WTC11 (cell line): ENCODE measurements at places on chromosomes 6 and 20. TPM values are rescaled to one million over a fixed set of nuclear protein-coding genes. Genes with fewer than 3 reads are reported as not detected.

The WFDC12 gene
- total RNA-seq: not detected in 3 replicates

DNA sequence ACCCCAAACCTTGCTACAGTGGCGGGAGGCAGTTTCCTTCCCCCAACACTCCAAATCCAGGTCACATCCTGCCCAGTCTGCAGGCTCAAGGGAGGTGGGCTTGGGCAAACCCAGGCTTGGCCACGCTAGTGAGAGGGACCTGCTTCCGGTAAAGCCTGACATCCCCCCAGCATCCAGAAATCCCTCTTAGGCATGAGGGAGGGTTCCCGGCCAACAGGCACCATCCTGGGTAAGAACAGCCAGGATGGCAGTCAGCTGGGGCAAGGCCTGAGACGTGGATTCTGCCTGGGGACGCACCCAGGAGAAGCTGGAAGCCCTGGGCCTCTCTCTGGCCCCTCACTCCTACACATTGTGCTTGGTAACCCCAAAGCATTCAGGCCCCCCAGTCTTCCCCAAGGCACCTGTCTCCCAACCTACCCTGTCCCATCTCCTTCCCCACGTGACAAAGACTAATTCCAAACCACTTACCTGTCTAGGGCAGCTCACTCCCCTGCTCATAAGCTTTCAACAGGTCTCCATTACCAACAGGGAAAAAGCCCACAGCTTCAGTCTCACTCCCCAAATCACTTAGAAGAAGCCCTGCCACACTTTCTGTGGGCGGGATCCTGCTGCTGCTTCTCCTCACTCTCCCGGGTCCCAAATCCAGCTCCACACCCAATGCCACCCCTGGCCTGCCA, 2.1 kb downstream of the C20orf144 start:
- no peak overlapping the region for H3K27ac ChIP-seq
- H3K27me3 ChIP-seq: peaks cover 16% of the 10 kb centered on the region
- H3K4me3 ChIP-seq: peak overlapping the region; percentile 69
- DNase-seq: no peak

DNA sequence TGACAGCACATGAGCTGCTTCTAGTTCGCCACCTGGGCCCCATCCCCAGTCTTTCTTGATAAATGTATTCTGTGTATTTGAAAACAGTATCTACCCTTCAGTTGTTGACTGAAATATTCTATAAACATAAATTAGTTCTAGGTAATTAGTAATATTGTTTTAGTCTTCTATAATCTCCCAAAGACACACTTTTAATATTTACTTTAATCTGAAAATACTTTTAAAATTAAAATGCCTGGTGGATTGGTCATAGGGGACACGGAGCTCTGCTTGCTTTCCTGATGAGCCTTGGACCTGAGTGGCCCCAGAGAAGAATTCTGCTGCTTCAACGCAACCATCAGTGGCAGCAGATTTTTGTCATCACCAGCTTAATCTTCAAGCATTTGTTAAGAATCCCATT, 234.5 kb downstream of the THBS2 start:
- H3K27ac ChIP-seq: no peak overlapping the region
- no peak overlapping the region for H3K4me3 ChIP-seq
- peaks cover 5% of the 10 kb centered on the region; the same call in 1 of the 2 replicates for H3K27me3 ChIP-seq
- DNase-seq: no peak

The PMEPA1 gene
- 29.8 to 40.6 TPM (median 31.0 TPM) in 3 replicates for total RNA-seq

DNA sequence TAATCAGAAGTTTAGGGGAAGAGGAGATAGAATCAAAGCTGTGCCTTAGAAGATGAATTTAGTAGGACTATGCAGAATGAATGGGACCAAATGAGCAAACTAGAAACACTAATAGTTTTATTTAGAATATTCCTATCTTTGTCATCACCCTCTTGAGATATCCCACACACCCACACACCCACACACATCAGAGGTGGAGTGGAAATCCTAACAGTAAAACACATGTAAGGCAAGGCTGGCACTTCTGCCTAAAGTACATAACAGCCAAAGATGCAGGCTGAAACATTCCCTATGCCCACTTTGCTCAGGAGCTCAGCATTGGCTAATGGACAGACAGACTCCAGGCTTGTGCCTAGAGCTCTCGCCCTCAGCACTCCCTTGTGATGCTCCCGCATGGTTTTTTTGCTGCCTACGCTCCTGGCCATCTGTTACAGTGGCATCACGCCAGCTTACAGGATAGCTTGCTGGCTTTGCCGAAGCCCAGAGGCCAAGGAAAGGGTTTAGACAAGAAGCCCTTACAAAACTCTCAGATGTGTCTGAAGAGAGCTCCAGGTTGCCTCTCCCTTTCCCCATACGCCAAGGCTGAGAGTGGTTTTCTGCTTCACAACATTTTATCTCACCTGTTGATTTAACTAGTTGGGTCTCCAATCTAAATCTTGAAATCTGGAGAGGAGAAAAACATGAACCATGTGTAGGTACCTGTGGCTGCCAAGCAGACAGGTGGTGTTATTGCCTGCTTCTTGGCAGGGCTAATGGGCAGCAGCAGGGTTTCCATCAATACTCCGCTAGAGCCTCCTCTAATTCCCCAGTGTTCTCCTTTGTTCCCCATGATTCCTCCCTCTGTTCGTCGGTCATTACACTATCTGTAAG, 282.6 kb upstream of the ID4 start:
- no peak for DNase-seq
- no peaks in the 10 kb centered on the region for H3K27me3 ChIP-seq
- no peak overlapping the region for H3K4me3 ChIP-seq
- no peaks in the 10 kb centered on the region for H3K4me1 ChIP-seq
- no peak overlapping the region for H3K27ac ChIP-seq

The PGBD1 gene
- total RNA-seq: 6.8 to 7.5 TPM (median 6.9 TPM) in 3 replicates

DNA sequence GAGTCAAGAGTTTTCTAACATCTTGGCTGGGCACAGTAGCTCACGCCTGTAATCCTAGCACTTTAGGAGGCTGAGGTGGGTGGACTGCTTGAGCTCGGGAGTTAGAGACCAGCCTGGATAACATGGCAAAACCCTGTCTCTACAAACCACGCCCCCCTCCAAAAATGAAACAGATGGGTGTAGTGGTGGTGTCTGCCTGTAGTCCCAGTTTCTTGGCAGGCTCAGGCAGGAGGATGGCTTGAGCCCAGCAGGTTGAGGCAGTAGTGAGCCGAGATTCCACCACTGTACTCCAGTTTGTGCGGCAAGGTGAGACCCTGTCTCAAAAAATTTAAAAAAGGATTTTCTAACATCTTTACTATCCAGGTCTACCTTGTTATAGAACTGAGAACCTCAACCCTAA, 22.0 kb downstream of the FAM8A1 start:
- no peak overlapping the region for H3K4me3 ChIP-seq
- DNase-seq: no peak
- no peaks in the 10 kb centered on the region for H3K27me3 ChIP-seq
- H3K27ac ChIP-seq: no peak overlapping the region

The SCUBE3 gene
- total RNA-seq: 1.6 to 2.1 TPM (median 1.8 TPM) in 3 replicates

The PTPRK gene
- total RNA-seq: 39.9 to 44.8 TPM (median 41.3 TPM) in 3 replicates

The STMND1 gene
- not detected in 3 replicates for total RNA-seq

- peak overlapping the region; percentile 75 for H3K4me3 ChIP-seq
- no peaks in the 10 kb centered on the region; the same call in 1 of the 2 replicates for H3K27me3 ChIP-seq
- H3K36me3 ChIP-seq: no peaks in the 10 kb centered on the region
- peaks cover 58% of the 10 kb centered on the region for H3K4me1 ChIP-seq
- peak overlapping the region; percentile 36 for H3K27ac ChIP-seq
These were observed 577 bp downstream of the SASH1 start for GRCh38 chr6:148343047-148343782.

The RGS17 gene
- 6.6 to 9.3 TPM (median 7.4 TPM) in 3 replicates for total RNA-seq

- H3K27ac ChIP-seq: no peak overlapping the region
- H3K4me1 ChIP-seq: peaks cover 11% of the 10 kb centered on the region
- no peak for DNase-seq
- H3K4me3 ChIP-seq: no peak overlapping the region
These were observed 29.8 kb upstream of the GMDS start for GRCh38 chr6:2274981-2275891.

GRCh38 chr6:29815118-29815750, 12.4 kb upstream of the HLA-G start:
- H3K27me3 ChIP-seq: peaks cover 16% of the 10 kb centered on the region
- no peaks in the 10 kb centered on the region for H3K36me3 ChIP-seq
- H3K4me3 ChIP-seq: no peak overlapping the region
- no peak overlapping the region for H3K27ac ChIP-seq
- no peak for DNase-seq

- no peak overlapping the region for H3K4me3 ChIP-seq
- no peaks in the 10 kb centered on the region for H3K36me3 ChIP-seq
- no peak overlapping the region for H3K27ac ChIP-seq
- H3K27me3 ChIP-seq: no peaks in the 10 kb centered on the region
- peaks cover 4% of the 10 kb centered on the region for H3K4me1 ChIP-seq
These were observed 405.7 kb downstream of the LMBRD1 start for GRCh38 chr6:69391106-69391505.

GRCh38 chr6:140043357-140043756, 668.9 kb upstream of the CITED2 start:
- no peak overlapping the region for H3K27ac ChIP-seq
- H3K4me1 ChIP-seq: peaks cover 24% of the 10 kb centered on the region
- no peaks in the 10 kb centered on the region for H3K36me3 ChIP-seq
- DNase-seq: no peak
- no peak overlapping the region for H3K4me3 ChIP-seq

GRCh38 chr20:63241272-63241671, 5.6 kb downstream of the BIRC7 start:
- no peaks in the 10 kb centered on the region for H3K4me1 ChIP-seq
- no peak overlapping the region for H3K4me3 ChIP-seq
- H3K36me3 ChIP-seq: no peaks in the 10 kb centered on the region
- no peak overlapping the region for H3K27ac ChIP-seq

DNA sequence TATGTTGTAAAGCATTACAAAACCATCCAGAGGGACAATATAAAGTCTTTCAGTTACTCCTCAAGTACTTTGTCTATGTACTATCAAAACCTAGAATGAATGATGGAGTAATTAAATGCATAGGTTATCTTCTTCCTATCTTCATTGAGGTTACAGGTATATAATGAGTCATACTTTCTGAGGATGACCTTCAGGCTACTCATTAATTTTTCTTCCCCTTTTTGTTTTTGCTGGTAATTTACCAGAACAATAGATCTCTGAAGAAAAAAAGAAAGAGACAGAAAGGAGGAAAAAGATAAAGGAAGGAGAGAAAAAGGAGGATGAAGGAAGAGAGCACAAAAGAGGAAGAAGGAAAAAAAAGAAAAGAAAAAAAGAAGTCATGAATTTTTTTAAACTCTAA, 398.4 kb downstream of the TBC1D32 start:
- H3K27ac ChIP-seq: no peak overlapping the region
- no peaks in the 10 kb centered on the region for H3K36me3 ChIP-seq
- H3K4me3 ChIP-seq: no peak overlapping the region
- H3K27me3 ChIP-seq: peaks cover 30% of the 10 kb centered on the region

The ADGRF4 gene
- not detected in 3 replicates for total RNA-seq

DNA sequence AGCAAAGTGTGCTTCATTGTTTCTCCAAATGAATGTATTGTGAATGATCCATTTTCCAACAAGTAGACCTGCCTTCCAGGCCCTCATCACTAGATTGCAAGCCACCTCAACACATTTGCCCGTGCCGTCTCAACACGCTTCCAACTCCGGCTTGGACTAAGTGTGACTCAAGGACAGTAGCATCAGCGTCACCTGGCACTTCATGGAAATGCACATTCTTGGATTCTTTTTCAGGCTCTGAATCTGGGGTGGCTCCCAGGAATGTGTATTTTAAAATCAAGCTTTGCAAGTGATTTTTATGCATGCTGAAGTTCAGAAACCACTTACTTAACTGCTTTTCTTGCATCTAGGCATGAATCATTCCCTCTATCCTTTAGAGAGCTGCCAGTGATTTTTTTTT, 129.6 kb upstream of the EEF1E1 start:
- H3K36me3 ChIP-seq: no peaks in the 10 kb centered on the region
- H3K27me3 ChIP-seq: peaks cover 8% of the 10 kb centered on the region
- no peak for DNase-seq
- no peak overlapping the region for H3K27ac ChIP-seq
